Inflammatory macrophage treated with lipopolysaccharide for 4 hours (primary cell): ENCODE measurements at places on chromosomes 16 and 17.

GRCh38 chr17:60293580-60294335, 98.2 kb downstream of the USP32 start:
- DNase-seq: no peak

GRCh38 chr17:59561042-59561441, 4.4 kb upstream of the DHX40 start:
- DNase-seq: peak; percentile 70

GRCh38 chr16:8258523-8258922, 331.8 kb downstream of the TMEM114 start:
- no peak for DNase-seq

GRCh38 chr16:28569021-28569420, 15.3 kb downstream of the SGF29 start:
- DNase-seq: peak; percentile 30

DNA sequence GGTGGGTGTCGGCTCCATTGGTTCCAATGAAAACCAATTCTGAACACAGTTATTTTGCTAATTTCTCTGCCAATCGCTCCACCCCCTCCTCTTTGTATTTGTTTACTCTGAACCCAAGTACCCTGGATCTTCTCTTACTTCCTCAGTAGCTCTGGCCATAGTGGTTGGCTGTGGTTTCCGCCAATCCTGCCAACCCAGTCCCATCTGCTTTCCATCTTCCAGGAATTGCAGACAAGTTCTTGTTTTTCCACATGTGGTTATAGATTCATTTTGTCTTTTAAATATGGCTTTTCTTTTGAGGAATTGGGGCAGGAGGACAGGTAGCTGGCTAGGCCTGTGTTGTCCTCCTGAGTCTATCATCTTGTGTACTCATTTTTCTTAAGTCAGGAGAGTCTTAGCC, 92.0 kb downstream of the CYLD start:
- no peak for DNase-seq

DNA sequence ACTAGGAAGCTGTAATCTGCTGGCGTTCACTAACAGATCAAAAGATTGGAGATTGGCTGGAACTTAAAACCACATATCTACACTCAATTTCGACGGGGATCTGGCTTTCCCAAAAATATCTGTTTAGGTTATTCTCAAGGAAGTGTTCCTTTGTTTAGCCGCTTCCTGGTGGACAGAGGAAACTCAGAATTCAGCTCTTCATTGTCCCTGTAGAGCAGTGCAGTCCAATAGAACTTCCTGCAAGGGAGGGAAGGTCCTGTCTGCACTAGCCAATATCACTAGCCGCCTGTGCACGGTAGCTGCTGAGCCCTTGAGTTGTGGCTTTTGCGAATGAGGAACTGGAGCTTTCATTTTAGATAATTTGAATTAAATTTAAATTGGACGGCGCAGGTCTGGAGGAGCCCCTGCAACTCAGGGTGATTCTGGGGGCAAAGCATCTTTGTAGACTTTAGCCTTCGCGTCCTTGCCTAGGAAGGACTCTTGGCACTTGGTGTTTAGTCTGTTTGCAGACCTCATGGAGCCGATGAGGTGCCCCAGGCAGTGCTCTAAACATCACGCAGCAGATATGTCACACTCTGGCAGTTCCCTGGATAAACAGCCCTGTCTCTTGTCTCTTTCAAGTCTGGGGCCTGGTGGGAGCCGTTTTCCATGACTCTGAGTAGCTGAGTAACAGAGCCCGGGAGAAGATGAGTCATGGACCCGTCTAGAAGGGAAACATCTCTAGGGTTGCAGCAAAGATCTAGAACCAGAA, 122.2 kb downstream of the CCDC182 start:
- peak; percentile 67 for DNase-seq

DNA sequence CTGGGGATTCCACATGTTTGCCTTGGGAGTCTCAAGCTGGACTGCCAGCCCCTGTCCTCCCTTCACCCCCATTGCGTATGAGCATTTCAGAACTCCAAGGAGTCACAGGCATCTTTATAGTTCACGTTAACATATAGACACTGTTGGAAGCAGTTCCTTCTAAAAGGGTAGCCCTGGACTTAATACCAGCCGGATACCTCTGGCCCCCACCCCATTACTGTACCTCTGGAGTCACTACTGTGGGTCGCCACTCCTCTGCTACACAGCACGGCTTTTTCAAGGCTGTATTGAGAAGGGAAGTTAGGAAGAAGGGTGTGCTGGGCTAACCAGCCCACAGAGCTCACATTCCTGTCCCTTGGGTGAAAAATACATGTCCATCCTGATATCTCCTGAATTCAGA, 28.9 kb downstream of the CDRT15 start:
- DNase-seq: no peak

- no peak for DNase-seq
These were observed 275.8 kb upstream of the MAF start for GRCh38 chr16:79876332-79876730.

- peak; percentile 42 for DNase-seq
These were observed 562 bp downstream of the USP31 start for GRCh38 chr16:23148513-23149266.

DNA sequence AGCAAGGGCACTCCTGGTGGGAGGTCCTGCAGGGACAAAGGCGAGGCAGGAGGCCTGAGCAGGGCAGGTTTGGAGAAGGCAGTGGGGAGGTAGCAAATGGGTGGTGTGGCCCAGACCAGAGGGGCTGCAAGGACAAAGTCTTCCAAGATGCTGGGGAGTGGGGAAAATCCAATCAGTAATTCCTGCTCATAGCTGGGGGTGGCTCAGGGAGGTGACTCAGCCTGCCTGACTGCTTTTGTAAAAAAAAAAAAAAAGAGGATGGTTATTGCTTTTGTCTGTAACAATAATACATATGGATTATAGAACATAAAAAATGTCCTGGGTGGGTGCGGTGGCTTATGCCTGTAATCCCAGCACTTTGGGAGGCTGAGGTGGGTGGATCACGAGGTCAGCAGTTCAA, 5.2 kb downstream of the IL34 start:
- DNase-seq: no peak

- peak; percentile 12 for DNase-seq
These were observed 3.9 kb downstream of the CDH11 start for GRCh38 chr16:65117811-65118448.

GRCh38 chr16:82523815-82524214, 103.0 kb upstream of the CDH13 start:
- DNase-seq: no peak

DNA sequence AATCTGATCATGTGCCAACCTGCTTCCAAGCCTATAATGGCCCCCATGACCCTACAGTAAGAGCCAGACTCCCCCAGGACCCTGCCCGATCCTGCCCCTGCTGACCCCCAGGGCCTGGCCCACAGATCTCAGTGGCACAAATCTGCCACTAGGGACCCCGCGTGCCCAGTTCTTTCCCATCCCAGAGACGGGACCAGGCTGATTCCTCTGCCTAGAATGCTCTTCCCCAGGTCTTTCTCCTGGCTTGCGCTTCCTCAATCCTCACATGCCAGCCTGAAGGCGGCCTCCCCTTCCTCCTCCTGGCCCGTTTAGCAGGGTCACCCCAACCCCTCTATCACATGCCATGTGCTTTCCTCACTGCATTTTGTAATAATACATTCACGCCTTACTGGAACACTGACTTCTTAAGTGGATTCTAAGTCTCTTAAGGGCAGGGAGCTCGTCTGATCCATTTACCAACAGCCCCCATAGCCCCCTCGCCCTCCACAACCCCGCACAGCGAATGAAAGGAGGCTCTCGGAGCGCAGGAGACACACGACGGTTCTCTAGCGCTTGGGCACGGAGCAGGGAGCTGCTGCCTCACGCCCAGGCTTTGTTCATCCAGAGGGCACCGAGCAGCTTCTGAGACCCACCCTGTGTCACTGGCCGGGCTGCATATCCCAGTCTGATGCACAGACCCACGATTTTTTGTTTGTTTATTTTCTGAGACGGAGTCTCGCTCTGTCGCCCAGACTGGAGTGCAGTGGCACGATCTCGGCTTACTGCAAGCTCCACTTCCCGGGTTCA, 1.2 kb downstream of the TRIM65 start:
- peak; percentile 45 for DNase-seq

- DNase-seq: peak; percentile 42
These were observed 35.5 kb upstream of the TMEM92 start for GRCh38 chr17:50238601-50239280.

- no peak for DNase-seq
These were observed 346.9 kb downstream of the FOXL1 start for GRCh38 chr16:86925067-86925791.

GRCh38 chr16:9854675-9855074, 327.6 kb downstream of the GRIN2A start:
- DNase-seq: no peak

DNA sequence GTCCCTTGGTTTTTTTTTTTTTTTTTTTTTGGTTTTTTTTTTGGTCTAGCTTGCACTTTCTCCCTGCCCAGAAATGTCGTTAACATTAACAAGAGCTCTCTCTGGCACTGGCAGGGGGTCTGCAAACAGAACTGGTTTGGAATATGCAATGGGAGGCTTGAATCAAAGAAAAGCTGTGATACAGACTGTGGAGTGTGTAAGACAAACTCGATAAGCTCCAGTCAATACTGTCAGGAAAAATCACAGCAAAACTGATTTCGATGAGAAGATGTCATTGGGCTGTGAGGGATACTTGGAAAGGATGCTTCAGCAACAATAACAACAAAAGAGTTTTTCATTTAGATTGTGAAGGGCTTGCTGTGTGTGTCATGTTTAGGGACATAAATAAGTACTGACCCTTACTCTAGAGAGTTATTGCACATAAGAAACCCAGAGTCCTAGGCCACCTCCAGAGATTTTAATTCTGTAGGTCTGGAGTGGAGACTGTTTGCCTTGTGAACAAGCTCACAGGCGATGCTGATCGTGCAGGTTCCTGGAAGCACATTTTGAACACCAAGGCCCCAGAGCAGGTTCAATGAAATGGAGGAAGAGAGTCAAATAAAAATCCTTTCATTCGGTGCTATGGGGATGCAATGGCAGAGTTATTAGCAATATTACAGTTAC, 470.7 kb upstream of the RBFOX1 start:
- no peak for DNase-seq

DNA sequence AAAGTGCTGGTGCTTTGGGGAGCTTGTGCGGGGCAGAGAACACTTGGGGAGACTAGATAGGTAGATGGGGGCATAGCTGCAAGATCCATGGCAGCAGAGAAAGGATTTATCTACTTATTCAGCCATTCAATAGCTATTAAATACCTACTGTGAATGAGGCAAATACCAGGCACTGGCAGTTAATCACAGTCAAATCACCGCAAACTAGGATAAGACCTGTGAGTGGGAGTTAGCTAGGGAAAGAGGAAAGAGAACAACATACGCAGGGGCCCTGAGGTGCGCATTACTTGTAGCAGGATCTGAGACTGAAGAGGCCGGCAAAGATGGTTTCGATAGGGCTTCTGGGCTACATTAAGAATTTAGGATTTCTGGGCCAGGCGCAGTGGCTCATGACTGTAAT, 3.8 kb upstream of the ALKBH5 start:
- no peak for DNase-seq

DNA sequence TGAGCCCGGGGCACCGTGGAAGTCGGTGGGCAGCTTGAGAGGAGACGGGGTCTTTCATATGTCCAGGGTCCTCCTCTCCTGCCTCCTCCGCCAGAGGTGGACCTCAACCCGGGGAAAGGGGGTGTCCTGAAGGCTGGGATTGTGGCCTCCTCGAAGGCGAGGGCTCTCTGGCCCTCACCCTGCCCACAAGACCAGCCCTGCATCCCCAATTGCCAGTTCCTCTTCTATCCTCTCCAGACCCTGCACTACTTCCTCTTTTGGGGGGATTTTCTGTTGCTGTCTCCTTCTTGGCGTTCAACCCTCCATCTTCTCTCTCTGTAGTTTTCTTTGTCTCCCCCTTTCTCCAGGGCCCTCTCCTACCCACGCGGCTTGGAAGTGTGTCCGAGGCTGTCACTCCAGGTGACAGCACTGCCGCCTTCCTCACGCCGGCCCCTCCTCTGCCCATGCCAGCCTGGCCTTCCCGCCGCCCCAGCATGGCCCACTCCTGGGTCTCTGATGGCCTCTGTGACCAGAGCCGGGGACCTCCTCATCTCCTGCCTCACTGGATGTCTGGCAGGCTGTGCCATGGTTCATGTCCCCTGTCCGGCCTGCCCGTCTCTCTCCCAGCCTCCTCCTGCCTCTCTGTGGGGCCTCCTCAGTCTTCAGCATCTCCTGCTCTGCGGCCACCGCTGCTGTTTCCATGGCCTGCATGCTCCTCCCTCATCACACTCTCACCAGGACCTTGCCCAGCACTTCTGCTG, 2.4 kb upstream of the ITGAX start:
- peak; percentile 94 for DNase-seq

DNA sequence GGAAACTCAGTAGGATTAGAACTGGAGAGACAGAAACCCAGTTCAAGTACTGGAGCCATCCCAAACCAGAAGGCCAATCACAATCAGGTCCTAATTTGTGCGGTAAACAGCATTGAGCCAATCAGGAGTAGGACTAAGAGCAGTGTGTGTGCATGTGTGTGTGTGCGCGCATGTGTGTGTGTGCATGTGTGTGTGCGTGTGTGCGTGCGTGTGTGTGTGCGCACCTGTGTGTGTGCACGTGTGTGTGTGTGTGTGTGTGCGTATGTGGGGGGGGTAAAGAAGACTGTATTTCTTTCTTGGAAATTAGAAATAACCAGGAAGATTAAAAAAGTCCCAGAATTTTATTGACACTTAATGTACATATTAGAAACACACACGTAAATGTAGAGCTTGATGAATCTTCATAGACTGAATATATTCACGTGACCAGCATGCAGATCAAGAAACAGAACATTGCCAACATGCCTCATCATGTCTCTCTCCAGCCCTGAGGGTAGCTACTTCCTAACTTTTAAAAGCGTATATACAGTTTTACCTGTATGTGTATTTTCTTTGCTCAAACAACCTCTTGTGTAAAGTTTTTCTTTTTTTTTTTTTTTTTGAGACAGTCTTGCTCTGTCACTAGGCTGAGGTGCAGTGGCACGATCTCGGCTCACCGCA, 919 bp upstream of the DHRS7C start:
- DNase-seq: no peak

DNA sequence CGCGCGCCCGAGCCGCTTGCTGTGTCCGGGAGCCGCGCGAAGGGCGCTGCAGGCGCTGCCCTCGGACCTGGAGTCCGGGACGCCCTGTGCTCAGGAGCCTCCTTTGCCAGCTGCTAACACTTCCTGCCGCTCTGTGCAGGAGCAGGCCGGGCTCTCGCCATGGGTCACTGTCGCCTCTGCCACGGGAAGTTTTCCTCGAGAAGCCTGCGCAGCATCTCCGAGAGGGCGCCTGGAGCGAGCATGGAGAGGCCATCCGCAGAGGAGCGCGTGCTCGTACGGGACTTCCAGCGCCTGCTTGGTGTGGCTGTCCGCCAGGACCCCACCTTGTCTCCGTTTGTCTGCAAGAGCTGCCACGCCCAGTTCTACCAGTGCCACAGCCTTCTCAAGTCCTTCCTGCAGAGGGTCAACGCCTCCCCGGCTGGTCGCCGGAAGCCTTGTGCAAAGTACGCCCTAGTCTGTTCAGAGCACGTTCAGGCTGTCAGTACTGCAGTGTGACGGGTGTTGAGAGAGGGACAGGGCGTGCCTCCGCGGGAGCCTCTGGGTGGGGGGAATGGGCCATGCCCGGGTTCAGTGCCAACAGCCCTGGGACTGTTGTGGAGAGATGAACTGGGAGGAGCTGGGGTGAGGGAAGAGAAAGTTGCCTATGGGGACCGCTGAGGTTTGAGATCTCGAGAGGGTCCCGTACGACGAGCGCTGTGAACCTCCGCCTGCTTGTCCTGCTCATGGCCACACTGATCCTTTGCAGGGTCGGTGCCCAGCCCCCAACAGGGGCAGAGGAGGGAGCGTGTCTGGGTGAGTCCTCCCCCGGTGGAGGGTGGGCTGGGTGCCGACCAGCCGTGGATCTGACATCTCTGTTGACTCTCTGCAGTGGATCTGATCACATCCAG, 1.3 kb downstream of the ZNF276 start:
- DNase-seq: peak; percentile 71
